A549 treated with CORT108297 at 1 μM for 4 hours (cell line): ENCODE measurements at places on chromosomes 6 and 20. TPM values are rescaled to one million over a fixed set of nuclear protein-coding genes. Genes with fewer than 3 reads are reported as not detected.

Gene SCUBE3
- 0.03 to 0.07 TPM (median 0.06 TPM) in 5 replicates for total RNA-seq

Gene ACTL10
- 0.05 TPM in 1 of 5 replicates, not detected in the others for total RNA-seq

Gene ZBP1
- total RNA-seq: 0.08 TPM in 1 of 5 replicates, not detected in the others

Gene ZKSCAN8
- total RNA-seq: 4.0 to 6.0 TPM (median 5.2 TPM) in 5 replicates

Gene PGC
- 0.09 TPM in 1 of 5 replicates, not detected in the others for total RNA-seq

Gene PREP
- total RNA-seq: 34.7 to 38.8 TPM (median 36.1 TPM) in 5 replicates
